Kidney (tissue), 22 donors: ENCODE measurements at places on chromosomes 2 and 18.

- no peak for DNase-seq
Observed at GRCh38 chr2:25358836-25359235, 17.1 kb upstream of the DNMT3A start.

DNA sequence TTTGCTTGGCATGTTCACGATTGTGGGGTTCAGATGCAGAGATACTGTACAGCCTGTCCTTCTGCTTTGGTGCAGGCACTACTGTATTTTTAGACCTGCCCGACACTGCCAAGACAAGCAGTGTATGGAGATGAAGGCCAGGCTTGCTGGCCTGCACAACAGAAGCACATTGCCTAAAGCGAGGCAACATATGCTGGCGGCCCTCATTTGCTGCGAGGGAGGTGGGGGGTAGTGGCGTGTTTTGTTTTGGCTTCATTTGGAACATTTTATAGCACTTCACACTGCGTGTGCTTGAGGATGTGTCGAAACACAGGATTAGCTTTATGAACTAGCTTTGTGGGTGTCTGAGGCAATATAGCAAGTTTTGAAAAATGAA is 27.0 kb downstream of the TMEM182 start:
- DNase-seq: no peak

GRCh38 chr18:57806978-57807285 is 3.8 kb upstream of the ATP8B1 start:
- no peak for DNase-seq

- no peak for DNase-seq
Observed at GRCh38 chr2:207163756-207164005, 2.1 kb downstream of the KLF7 start.

GRCh38 chr2:201618744-201619662 is 24.3 kb downstream of the TMEM237 start:
- peak; percentile 86 for DNase-seq

GRCh38 chr2:23745726-23746105 is 181.2 kb downstream of the ATAD2B start:
- DNase-seq: no peak

DNA sequence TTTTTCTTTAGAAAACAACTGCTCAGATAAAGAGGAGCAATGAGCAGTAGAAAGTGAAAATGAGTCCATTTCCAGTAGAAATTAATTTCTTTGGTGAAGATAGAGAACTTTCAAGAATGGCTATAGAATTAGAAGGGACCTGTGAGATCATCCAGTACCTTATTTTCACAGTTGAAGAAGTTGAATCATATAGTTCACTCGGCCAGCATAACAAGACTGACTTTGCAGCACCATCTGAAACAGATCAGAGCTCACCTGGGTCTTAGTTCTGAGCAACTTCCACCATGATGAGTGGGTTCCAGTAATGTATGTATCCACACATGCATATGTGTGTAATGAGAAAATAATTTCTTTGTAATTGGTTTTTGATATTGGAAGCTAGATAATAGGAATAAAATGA is 58.6 kb downstream of the CERS6 start:
- DNase-seq: no peak

GRCh38 chr2:182259629-182260150 is 167.1 kb downstream of the PDE1A start:
- no peak for DNase-seq

GRCh38 chr2:195674491-195675221 is 17.6 kb downstream of the SLC39A10 start:
- no peak for DNase-seq

GRCh38 chr2:109337221-109337620 is 208.2 kb downstream of the SH3RF3 start:
- no peak for DNase-seq

GRCh38 chr2:202375033-202375608 is 1.0 kb upstream of the BMPR2 start:
- peak; percentile 88 for DNase-seq

- DNase-seq: peak; percentile 76
Observed at GRCh38 chr2:104944495-104944894, 90.6 kb downstream of the POU3F3 start.

- no peak for DNase-seq
Observed at GRCh38 chr2:152950126-152950525, 231.7 kb downstream of the ARL6IP6 start.

DNA sequence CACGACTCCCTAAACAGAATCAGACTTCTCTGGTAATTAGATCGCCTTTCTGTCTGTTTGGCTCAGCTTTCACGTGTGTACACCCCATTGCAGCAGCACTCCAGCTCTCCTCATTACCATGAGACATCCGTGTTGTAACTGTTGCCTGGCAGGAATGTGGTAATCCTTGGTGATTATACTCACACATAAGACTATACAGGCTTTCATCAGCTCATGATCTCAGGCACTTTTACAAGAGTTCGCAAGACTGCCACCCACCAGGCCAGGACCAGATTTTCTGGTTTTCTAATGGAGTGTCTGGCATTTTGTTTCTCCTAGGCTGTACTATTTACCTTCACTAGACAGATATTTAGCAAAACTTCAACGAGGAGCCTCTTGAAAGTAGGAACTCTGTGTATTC is 50.2 kb downstream of the ACVR1 start:
- no peak for DNase-seq

GRCh38 chr2:233816771-233817170 is 37.6 kb downstream of the HJURP start:
- no peak for DNase-seq

DNA sequence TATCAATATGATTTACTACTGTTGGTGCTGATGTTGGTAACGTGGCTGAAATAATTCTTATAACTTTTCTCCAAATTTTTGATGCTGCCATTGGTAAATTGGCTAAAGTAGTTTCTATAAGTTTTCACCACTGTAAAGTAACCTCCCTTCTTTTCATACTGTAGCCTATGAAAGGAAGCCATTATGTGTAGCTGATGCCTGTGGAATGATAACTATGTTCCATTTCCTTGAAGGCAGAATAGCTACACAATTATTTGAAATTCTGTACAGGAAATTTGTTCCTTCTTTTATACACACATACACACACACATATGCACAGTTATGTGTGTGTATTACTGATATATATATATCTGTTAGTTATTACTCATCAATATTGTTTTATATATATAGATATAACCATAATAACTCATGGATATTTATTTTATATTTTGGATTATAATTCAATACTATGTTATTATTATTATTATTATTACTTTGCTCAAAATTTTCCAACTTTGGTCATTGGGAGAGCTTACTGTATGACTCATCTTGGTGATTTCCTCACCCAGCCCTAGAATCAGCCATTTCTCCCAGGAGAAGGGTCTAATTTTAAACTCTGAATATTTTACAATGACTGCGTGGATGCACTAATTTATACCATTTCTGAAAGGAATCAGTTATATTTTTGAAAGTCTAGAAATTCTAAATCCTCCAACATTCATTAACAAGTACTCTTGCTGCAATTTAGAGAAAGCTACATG is 1677.7 kb downstream of the SUCLG1 start:
- DNase-seq: no peak

DNA sequence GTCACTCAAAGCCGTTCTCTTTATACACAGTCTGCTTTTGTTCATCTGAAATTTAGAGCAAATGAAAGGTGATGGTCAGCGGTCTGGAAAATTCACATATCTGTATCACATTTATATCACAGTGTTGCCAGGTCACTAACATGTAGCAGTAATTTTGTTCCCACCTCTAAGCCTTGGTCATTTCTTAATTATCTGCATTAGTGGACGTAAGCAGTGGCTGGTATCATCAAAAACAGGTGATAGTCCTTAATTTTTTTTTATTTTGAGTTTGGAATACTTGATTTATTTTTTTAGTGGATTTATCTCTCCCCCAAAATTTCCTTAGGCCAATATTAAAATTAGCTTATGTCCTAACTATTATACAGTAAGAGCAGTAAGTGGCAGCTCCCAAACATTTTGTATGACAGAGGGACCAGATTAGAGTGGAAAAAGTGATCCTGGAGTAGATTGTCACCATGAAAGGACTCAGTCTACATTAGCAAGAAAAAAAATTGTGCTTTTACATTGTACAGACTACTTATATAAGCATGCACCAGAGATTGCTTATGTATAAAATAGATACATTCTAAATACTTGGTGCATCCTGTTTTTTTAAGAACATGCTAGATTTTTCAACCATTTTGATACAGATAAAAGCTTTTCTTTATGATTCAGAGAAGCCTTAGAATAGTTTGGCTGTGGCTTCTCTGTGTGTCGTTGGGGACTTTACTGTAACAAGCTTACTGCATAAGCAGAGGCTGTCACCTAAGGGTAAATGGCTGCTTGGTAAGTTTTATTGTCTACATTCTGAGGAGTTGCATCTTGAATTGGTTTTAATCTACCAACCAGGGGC is 65.0 kb downstream of the MAPRE2 start:
- no peak for DNase-seq

DNA sequence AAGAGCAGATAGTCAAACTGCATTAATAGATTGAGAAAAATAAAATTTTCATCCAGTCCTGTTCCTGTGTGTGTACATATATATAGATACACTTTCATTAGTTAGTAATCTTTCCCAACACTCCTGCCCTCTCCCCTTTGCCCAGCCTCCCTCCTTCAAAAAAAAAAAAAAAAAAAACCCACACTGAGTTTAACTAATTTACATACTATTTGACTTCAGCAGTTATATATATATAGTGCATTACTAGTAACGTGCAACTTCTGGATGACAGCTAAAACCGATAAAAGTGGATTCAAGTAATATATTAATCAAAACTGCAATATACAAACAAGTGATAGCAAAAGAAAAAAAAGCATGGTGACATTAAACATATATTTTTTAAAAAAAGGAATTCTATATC is 1.4 kb downstream of the FIGN start:
- DNase-seq: no peak

DNA sequence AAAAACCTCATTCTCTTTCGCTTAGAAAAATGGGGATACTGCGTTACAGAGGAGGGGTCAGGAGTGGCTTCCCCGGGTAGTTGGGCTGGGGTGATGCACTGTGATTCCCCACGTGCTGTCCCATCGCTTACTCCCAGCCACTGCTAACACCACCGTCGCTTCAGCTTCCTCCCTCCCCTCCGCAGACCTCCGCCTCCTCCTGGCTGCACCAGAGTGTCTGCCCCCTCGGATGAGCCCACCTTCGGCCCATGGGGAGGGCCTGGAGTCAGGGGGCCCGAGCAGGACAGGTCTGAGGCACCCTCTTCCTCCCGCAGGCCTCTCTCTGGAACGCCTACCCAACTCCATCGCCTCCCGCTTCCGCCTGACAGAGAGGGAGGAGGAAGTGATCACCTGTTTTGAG is 59.1 kb upstream of the MCFD2 start:
- no peak for DNase-seq

GRCh38 chr2:174667250-174667860 is 69.8 kb upstream of the WIPF1 start:
- no peak for DNase-seq

GRCh38 chr2:140063356-140063755 is 1283.2 kb upstream of the NXPH2 start:
- no peak for DNase-seq

DNA sequence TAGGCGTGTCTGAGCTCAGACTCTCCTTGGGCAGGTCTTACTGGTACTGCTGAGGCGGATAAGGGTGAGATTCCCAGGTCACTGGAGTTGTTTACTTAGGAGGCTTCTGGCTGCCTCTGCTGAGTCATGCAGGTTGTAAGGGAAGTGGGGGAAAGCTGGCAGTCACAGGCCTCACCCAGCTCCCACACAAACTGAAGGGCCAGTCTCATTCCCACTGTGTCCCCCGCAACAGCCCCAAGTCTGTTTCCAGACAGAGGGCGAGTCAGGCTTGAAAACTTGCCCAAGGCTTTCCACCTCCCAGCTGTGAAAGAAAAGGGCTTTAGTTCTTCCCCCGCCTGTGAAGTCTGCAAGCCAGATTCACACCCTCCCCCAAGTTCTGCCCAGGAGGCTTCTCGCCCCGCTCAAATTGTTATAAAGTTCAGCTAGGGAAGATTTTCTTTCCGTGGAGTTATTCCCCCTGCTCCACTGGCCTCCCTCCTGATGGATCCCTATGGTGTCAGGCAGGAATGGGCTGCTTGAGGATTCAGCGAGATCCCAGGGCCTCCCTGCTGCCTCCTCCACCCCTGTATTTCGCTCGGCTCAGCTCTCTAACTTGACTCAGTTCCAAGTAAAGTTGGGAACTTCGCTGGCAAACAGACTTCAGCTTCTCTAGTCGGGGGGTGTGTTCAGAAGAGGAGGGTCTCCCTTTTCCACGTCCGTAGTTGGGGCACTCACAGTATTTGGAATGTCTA is 248.6 kb downstream of the NR4A2 start:
- DNase-seq: no peak

DNA sequence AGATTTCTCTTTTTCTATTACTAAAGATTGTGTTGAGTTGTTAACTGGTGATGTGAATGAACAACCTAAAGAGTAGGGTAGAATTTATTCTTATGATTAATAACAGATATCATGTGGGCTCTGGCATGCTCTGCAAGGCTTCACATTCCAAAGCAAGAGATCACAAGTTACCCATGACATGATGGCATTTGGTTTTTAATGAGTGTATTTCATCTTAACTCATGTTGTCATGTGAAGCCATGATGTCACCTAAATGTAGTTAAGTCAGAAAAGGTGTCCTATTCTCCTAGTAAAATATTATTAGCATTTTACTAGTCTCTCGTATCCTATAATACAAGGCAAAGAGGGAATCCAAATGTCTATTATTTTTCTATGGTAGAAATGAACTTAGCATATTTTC is 678.0 kb downstream of the ARHGAP15 start:
- DNase-seq: no peak

DNA sequence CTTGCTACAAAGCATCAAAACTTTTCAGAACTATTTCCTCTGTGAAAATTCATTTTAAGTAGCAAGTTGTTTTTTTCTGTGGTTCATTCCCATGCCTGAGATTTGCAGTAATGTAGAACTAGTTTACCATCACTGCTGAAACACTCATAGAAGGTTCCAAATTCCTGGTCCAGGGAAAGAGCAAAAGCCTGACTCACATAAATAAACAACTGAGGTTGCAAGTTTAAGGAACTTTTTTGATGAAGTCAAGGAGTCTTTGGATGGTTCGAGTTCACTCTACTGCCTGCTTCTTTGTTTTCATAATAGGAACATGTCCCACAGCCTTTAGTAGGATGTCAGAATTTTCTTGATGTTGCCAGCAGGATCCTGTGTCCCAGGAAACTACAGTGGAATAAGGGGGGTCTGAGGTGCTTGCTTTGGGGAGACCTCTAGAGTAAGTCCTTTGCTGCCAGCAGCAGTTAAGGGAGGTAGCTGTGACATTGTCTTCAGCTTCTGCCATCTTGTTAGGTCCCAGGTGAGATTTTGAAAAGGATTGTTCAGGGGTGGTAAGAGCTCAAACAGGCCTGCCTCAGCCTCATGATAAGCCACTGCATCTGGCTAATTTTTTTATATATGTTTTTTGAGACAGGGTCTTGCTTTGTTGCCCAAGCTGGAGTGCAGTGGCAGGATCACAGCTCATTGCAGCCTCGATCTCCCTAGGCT is 43.9 kb downstream of the ACSL3 start:
- no peak for DNase-seq
